Hematopoietic multipotent progenitor cell treated with erythropoietin and hydrocortisone succinate and interleukin-3 and kit ligand, for 8 days (in vitro differentiated cells): ENCODE measurements at places on chromosomes 16 and 17.

DNA sequence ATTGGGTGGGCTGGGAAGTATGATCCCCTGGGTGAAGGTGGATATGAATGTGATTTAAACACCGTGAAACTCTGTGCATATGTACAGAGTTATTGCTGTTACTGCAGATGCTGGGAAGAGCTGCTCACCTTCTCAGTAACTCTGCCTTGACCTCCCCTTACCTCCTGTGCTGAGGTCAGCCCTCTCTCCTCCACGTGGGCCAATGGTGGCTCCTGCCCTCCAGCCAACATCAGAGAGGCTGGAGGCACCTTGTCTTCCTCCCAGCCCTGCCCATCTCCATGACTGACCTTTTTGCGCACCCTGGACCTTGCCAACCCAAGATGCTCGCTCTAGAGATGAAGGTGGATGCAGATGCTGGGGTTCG is 387 bp upstream of the ASB16 start:
- DNase-seq: no peak

- no peak for DNase-seq
Measured at GRCh38 chr16:27481282-27481934, 68.3 kb downstream of the GTF3C1 start.

- DNase-seq: no peak
Measured at GRCh38 chr16:72021043-72021442, 12.5 kb downstream of the DHODH start.

GRCh38 chr16:67245186-67245585 is 2.1 kb downstream of the FHOD1 start:
- DNase-seq: no peak

GRCh38 chr16:71406724-71407123 is 35.1 kb downstream of the TLE7 start:
- DNase-seq: no peak

DNA sequence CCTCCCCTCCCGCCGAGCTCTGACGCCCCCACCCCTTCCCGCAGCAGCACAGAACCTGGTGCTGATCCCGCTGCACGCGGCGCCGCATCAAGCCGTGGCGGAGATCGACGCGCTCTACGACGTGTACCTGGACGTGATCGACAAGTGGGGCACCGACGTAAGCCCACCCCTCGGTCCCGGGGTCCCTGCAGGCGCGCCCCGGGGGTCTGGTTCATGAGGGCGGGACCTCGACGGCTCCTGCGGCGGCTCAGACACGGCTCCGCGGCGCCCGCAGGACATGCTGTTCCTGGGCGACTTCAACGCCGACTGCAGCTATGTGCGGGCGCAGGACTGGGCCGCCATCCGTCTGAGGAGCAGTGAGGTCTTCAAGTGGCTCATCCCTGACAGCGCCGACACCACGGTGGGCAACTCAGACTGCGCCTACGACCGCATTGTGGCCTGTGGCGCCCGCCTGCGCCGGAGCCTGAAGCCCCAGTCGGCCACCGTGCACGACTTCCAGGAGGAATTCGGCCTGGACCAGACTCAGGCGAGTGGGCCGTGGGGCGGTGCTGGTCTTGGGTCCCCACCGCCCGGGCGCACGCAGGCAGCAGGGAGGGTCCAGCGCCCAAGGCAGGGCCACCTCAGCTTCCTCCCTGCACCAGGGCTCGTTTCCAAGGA is 1.4 kb downstream of the DNASE1L2 start:
- DNase-seq: no peak

- DNase-seq: no peak
Measured at GRCh38 chr17:63533433-63534077, 10.4 kb downstream of the KCNH6 start.

DNA sequence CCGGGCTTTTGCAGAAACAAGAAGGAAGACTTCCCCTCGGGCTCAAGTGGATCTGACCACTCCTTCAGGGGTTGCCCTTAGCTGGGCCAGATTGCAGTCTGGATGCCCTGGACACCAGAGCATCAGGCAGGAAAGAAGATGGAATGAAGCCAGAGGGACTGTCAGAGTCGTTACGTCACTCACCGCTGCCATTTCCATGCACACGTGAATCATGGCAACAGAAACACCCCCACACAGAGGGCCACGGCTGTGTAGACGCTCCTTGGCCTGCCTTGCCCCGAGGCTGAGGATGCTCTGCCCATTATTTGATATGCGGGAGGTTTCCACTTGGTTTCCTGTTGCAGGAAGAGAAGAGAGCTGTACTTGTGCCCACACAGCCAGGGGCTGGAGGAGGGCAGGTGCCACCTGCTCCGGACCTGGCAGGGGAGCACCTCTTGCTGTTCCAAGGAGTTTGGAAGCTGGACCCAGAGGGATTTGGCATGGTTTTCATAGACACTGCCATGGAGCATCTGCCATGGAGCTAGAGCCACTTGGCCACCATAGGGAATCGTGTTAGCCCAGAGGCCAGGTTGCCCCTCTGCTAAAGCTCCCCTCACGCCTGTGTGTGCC is 29.4 kb downstream of the RBFOX3 start:
- no peak for DNase-seq

GRCh38 chr16:12236589-12236988 is 260.1 kb downstream of the SNX29 start:
- DNase-seq: no peak

DNA sequence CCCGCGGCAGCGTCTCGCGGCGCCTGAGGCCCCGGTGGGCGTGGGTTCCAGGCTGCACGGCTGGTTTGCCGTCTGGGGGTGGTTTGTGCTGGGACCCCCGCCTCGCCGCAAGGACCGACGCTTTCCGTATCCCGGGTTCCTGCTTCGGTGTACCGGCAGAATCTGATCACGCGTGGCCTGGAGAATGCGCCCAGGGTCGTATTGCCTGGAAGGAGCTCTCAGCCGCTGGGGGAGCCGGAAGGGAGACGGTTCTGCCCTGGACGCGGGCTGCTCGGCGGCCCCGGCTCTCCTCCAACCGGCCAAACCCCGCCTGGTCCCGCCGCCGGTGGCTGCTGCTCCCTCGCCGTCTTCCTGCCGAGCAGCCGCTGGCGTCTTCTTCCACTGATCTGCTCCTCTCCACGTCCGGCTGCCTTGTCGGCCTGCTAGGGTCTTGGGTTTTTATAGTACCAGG is 39.8 kb downstream of the ZNF778 start:
- no peak for DNase-seq

DNA sequence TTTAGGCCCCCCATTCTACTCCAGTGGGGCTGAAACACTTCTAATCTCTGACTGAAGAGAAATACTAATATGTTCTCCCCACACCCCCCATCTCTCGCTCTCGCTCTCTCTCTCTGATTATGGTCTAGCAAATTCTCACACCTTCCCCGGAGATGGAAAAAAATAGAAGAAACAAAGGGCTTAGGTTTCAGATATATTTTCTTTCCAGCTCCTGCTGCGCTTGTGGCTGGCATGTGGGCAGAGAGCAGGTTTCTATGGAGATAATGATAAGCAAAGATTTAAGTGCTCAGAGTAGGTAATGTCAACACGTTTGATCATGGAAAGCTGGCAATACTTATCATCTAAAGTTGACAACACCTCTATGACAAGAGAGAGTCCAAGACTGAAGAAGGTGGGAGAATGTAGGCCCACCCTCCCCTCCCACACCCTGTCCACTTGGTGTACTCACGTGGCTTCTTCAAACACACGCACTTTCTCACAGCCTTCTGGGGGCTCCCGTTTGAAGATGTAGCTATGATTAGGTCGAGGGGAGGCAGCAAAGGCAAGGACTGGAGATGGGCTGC is 8.0 kb upstream of the SLC35B1 start:
- no peak for DNase-seq

- DNase-seq: no peak
Measured at GRCh38 chr16:28149011-28149888, 62.5 kb downstream of the XPO6 start.

DNA sequence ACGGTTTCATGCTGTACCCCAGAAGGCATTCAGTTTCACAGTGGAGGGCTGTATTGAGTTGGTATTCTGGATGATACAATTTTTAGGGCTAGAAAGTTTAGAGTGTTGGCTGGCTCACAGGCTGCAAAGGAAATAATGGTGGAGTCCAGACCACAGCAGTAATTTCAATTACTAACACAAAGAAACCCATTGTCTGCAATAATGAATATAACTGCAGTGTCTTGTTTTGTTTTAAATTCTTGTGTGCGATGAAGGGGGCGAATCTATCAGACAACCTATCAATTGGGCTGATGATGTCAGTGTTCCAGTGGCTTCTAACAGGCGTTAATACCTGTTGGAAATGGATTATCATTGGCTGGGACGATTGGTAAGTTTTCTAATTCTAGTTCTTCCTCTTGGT is 1.5 kb downstream of the SP2 start:
- DNase-seq: no peak

GRCh38 chr17:14015271-14015670 is 54.0 kb upstream of the COX10 start:
- DNase-seq: no peak

DNA sequence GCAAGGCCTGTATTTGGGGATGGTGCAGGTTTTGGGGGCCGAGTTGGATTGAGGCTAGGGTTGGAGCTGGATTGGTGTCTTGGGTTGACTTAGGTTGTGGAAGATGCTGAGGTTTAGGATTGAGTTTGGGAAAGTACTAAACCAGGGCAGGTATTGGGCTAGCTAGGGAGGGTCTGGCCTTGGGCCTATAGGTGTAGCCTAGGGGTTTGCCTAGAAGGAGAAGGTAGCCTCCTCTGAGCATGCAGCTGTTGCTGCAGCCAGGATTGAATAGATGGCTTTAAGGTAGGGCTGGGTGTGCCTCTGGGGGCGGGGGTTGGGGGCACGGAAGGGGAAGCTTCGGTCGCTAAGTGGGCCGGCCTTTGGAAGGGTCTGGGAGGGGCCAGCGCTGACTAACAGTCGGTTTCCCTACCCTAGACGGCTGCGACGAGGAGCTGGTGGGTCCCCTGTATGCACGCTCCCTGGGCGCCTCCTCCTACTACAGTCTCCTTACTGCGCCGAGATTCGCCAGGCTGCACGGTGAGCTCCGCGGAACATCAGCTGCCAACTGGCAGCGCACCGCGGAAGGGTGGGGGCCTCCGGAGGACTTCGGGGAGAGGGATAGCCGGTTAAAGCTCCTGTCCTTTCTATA is 1.2 kb downstream of the CNTNAP1 start:
- no peak for DNase-seq

GRCh38 chr16:30761427-30761927 is 385 bp downstream of the CFAP119 start:
- peak; percentile 62 for DNase-seq

- DNase-seq: no peak
Measured at GRCh38 chr17:77126519-77126918, 14.2 kb upstream of the SEC14L1 start.

DNA sequence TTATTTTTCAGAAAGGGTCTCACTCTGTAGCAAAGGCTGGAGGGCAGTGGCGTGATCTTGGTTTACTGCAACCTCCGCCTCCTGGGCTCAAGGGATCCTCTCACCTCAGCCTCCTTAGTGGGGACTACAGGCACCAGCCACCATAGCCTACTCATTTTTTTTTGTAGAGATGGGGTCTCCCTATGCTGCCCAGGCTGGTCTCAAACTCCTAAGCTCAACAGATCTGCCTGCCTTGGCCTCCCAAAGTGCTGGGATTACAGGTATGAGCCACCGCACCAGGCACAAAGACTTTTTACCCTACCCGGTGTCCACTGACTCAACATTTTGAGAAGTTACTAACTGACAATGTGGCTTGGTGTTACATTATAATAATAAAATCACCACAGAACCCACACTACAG is 7.2 kb downstream of the GRB2 start:
- no peak for DNase-seq

DNA sequence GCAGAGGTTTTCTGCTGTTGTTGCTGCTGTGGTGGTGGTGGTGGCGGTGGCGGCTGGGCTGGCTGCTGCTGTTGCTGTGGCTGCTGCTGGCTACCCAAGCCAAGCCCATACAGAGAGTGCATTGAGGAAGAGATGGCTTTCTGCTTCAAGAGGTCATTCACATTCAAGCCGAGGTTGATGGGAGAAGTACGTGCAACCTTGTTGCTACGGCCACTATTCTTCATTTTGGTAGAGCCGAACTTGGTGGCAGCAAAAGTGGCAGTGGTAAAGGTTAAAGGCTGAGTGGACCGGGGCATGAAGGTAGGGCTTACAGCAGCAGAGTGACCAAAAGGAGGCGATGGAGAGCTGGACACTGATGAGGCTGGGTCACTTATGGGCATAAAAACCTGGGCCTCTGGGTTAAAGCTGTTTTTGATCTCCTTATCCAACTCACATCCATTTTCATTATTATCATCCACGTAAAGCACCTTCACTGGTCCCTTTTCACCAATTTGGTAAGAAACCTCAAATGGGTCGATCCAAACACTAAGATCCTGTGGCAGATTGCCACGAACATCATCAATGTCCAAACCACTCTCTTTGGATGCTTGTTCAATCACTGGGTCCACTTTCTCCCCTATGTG is 2.8 kb downstream of the TOB1 start:
- DNase-seq: peak; percentile 58

DNA sequence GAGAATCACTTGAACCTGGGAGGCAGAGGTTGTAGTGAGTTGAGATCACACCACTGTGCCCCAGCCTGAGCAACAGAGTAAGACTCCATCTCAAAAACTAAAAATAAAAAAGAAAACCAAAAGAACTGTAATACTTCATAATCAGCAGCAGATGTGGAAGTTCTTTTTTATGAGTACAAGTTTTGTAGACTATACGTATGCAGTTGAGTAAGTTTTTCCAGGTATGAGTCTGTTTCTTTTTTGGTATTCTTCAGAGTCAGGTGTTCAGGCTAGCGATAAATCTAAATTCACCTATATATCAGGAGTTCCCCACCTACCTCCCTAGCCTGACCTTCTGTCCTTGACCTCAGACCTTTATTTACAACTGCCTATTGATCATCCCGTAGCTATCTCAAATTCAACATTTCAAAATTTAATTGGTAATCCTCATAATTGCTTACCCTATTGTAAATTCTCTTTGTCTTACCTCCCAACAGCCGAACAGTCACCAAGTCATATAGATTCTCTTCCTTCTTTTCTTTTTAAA is 10.7 kb downstream of the DCTN5 start:
- DNase-seq: no peak

DNA sequence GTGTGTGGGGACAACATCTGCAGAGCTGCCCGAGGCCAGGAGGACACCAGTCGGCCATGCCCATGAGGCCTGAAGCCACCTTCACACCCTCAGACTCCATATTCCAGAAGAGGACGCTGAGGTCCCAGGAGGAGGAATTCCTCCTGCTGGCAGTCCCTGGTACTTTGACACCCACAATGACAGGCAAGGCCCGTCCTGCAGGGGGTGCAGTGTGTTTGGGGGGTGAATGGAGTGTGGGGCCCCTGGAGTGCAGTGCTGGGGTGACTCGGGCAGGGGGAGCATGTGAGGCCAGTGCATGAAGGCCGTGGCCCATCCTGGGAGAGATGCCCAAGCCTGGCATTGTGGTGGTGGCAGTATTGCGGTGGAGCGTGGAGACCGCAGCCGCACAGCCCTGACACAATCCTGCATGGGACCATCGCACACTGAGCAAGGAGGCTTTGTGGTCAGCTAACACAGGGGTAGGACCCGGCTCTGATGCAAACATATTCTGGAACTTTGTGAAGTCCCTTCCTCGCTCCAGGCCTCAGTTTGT is 52.2 kb downstream of the ZDHHC7 start:
- peak; percentile 35 for DNase-seq
